ENCODE measurements at places on chromosomes 1 and 21.

DNA sequence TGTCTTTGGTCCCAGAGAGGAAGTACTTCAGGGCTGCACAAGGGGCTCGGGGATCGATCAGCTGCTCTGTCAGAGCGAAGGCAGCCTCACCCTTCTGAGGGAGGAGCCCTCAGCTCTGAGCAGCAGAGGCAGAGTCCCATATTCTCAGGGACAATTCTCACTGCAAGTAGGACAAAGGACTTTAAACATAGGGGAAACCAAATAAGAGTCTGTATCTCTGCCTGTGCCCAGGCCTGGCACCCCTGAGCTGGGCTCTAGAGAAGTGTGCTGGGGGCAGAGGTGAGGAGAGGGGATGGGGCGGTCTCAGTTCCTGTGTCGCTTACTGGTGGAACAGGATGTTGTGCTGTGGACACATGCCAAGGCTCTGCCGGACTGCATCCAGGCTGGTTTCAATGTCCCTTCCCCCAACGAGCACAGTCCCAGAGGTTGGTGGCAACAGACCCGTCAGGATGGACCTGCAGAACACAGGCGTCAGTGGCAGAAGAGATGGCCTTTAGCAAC is 76.6 kb downstream of the ABCA4 start:
- DNase-seq, result no peak

DNA sequence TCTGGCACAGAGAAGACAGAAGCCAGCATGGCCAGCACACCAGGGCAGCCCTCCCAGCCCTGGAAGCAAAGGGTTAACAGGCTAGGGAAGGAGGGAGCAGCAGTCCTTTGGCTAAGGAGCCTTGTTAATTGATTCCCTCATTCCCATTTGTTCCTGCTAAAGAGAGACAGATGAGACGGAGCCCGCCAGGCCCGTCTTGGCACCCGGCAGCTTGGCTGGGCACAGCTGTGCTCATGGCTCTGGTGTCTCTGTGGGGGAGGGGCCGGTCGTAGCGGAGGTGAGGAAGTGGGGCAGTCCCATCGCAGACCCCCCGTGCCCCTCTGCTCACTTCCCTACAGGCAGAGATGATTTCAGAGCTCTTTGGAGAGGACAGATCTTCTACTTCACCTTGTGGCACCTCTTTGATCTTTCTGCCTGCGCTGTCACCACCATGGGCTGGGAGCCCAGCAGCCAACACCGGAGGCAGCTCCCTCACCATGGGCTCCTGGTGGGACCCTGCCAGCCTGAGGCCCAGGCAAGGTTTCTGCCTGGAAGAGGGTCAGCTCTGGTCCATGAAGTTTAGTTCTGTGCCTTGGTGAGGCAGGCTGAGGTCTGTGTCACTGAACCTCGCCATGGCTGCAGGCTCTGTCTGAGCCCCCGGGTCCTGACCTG is 38.0 kb downstream of the FOXO6 start:
- DNase-seq, result no peak

DNA sequence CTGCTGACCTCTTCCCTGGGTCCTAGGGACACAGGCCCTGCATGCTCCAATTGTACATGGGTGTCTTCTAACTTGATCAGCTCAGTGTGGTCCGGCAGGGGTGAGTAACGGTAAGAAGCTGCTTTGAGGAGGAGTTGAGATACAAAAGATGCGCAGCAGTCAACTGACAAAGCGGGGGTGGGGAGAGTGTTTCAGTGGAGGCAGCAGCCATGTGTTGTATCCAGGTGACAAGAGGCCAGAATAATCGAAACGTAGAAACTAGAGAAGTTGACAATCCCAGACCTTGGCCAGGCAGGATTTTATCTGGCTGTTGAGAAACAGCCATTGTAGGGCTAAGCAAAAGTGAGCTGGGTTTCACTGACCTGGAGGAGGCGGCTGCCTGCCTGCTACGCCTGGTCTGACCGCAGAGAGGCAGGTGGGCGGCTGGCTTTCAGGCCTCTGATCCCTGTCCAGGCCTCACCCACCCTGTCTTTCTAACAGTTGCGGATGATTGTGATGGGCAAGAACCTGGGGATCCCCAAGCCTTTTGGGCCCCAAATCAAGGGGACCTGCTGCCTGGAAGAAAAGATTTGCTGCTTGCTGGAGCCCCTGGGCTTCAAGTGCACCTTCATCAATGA is 28.8 kb downstream of the PADI6 start:
- DNase-seq, result no peak

DNA sequence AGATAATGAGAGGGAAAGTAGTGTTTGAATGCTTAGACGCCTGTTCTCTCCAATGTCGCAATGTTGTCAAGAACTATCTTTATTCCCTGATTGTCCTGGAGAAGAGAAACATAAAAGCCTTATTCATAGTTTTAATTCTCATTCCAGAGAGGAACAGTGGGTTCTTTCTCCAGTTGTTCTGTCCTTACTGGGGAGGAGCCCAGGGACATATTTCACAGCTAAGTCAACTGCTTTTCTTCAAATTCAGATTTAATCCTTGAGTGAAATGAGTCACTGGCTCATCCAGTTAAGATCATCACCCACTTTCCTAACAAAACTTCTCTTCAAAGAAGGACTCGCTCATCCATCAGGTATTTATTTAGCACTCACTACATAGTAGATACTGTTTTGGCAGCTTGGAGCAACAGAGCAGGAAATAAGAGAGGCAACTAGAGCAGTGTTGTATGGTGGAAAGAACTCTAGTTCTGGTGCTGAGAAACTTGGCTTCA is 365.7 kb upstream of the USP24 start:
- DNase-seq, result peak; percentile 93

DNA sequence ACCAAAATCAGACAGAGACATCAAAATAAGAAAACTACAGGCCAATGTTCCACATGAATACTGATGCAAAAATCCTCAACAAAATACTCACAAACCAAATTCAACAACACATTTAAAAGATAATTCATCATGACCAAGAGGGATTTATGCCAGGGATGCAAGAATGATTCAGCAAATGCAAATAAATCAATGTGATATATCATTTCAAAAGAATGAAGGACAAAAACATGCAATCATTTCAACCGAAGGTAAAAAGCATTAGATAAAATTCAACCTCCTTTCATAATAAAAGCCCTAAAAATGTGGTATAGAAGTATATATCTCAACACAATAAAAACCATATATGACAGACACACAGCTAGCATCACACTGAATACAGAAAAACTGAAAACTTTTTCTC is 81.5 kb upstream of the LYPLAL1 start:
- peak; percentile 56 for DNase-seq

DNA sequence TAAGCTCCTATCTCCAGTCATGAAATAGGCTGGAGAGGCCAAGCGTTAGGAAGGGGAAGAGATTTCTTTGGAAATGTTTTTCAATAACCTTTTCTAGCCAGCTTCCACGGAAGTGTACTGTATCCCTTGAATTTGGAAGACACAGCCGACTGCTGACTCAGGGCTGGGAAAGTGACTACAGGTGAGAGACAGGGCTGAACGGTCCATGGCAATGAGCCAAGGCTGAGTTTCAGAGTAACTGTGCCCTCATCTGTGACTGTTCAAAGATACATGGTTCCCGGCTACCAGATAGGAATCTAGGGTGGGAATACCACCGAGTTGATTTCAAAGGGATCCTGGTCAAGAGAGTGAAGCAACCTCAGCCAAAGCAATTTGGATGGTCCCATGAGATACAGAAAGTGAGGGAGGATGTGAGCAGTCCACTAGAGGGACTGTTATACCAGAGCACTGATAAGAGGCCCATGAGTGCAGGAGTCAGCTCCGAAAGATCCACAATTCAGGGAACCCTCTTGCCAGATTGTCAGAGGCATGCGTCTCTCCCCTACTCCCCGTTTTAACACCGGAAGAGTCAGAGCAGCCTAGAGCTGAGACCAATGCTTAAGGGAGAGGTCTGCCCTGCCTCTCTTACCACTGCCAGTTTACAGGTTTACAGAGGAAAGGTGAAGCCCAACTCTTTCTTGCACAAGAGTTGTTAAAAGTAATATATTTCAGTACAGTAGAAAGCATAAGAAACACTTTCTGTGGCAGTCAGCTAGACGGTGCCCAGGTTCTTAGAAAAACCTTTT is 3.2 kb upstream of the KRTAP19-8 start:
- DNase-seq, result no peak

DNA sequence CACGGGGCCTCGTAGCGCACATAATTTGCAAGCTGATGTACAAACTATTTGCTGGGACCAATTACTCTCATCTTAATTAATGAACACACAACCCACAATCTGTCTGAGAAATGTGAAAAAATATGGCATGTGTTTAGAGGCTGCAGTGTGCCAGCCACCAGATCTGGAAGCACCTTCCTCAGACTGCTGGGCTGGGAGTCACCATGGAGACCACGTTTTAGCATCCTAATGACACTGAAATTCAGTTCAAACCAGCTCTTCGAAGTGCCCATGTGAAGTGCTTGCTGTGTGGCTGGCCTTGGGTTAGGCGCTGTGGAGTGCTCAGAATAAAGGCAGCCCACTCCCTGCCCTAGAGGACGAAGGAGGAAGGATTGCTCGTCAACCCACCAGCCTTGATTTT is 482.4 kb downstream of the OMA1 start:
- no peak for DNase-seq

DNA sequence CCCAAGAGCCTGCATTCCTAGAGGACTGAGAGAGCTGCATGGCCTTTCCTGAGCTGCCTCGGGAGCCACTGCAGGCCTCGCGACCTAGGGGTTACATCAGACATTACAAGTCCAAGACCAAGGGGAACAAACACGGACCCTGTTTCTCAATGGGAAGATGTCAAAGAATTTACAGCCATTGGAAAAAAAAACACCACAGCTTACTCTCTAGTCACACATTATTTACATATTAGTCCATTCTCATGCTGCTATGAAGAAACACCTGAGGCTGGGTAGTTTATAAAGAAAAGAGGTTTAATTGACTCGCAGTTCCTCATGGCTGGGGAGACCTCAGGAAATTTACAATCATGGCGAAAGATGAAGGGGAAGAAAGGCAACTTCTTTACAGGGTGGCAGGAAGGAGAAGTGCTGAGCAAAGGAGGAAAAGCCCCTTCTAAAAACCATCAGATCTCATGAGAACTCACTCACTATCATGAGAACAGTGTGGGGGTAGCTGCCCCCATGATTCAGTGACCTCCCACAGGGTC is 8.4 kb upstream of the PRMT2 start:
- no peak for DNase-seq

DNA sequence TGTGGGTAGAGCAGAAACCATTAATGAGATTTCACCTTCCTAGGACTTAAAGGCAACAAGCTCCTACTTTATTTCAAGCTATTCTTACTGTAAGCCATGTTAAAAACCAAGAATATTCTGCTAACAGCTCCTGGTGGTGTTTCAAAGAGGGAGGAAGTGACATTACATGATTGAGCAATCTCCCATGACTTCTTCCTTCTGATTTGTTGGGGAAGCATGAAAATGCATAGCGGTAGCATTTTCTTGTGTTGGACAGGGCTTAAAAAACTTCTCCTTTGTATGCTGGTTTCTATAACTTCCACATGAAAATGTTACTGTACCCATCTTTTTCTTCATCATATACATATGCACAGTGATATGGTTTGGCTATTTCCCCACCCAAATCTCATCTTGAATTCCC is 297.0 kb upstream of the SNX7 start:
- no peak for DNase-seq

- DNase-seq, result no peak
Measured at GRCh38 chr21:43805275-43805800, 16.0 kb downstream of the RRP1 start.

DNA sequence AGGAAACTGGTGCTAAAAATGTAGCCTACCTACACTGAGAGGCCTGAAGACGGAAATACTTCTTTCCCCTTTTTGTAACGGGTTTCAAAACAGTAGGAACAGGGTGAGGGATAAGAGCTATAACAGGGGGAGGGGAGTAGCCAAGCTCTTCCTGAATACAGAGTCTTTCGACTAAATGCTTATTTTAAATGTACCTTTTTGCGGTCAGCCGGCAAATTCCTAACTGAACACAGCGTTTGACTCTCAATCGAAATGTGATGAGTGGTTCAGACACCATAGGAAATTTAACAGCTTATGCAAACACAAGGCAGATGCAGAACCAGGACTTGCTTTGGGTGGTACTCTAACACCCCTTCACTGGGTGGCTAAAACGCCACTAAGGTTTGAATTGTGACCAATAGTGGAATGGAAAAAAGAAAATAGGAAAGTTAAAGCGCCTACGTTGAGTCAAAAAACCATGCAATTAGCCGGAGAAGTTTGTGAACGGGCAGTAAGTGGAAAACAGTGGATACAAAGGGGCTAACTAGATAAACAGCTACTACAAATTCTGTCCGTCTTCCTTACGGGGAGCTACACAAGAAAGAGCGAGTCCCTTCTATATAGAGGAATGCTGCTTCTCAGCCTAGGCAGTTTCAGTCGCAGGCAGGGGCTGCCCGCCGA is 1.7 kb downstream of the EGLN1 start:
- DNase-seq, result peak; percentile 56

- DNase-seq, result peak; percentile 50
Measured at GRCh38 chr1:155207806-155208540, at the start of gene THBS3. Gene THBS3, minus strand, starts transcription at chr1:155207897. Its CDS starts 21 bp downstream, at chr1:155207876.

GRCh38 chr1:77545970-77546369 is 136.5 kb downstream of the ZZZ3 start:
- DNase-seq, result peak; percentile 33

- DNase-seq, result no peak
Measured at GRCh38 chr1:208192995-208193394, 51.2 kb downstream of the PLXNA2 start.

DNA sequence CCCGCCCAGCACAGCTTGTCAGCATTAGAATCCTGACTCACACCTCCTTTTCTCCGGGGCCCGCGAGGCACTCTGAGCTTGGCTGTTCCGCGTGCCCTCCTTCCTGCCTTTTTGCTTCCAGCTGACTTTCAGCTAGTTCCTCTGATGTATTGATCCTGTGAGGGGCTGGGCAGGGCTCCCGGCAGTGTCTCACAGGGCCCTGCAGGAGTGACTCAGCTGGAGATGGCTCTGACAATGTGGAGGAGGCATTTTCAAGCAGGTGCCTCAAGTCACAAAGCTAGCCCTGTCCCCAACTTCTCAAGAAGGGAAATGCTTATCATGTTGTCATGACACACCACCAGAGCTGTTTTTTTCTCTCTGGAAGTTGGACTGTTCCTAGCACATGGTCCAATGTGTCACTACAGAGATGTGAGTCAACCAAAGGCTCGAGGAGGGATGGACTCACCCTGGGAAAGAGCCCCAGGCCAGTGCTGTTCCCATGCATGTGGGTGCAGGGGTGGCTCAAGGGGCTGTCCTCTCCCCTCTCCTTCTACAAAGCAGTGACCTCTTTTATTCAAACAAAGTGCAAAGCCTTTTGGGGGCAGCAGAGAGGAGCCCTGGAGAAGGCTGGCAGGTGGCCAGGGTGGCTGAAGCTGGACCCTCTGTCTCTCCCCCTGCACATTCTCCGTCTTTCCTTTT is 30.6 kb downstream of the SYT6 start:
- DNase-seq, result peak; percentile 90

- DNase-seq, result no peak
Measured at GRCh38 chr1:60390593-60391282, 317.2 kb upstream of the C1orf87 start.

DNA sequence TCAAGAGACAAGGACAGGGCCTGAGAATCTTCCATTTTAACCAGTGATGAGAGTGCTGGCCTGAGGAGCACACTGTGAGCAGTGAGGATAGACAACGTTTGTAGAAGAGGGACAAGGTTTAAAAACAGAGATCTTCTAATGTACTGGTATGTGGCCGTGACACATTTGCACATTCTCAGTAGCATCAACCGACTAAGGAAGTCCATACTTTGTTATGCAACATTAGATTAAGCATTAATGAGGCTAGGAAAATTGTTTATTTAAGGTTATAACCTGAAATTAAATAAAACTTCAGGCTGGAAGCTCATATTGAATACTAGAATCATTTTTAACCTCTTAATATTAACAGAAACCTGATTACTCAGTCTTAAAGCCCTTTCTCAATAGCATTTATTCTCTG is 99.0 kb downstream of the SLC45A1 start:
- DNase-seq, result no peak

Data from M059J (cell line).